ENCODE measurements at places on chromosomes 12 and 14. TPM values are rescaled to one million over a fixed set of nuclear protein-coding genes. Genes with fewer than 3 reads are reported as not detected.

- H3K27me3 ChIP-seq: no peaks in the 10 kb centered on the region
- H3K27ac ChIP-seq: no peak overlapping the region
- DNase-seq: no peak
- H3K4me3 ChIP-seq: no peak overlapping the region
- H3K36me3 ChIP-seq: no peaks in the 10 kb centered on the region
Measured at GRCh38 chr12:58189893-58190292, 248.5 kb downstream of the ATP23 start.

DNA sequence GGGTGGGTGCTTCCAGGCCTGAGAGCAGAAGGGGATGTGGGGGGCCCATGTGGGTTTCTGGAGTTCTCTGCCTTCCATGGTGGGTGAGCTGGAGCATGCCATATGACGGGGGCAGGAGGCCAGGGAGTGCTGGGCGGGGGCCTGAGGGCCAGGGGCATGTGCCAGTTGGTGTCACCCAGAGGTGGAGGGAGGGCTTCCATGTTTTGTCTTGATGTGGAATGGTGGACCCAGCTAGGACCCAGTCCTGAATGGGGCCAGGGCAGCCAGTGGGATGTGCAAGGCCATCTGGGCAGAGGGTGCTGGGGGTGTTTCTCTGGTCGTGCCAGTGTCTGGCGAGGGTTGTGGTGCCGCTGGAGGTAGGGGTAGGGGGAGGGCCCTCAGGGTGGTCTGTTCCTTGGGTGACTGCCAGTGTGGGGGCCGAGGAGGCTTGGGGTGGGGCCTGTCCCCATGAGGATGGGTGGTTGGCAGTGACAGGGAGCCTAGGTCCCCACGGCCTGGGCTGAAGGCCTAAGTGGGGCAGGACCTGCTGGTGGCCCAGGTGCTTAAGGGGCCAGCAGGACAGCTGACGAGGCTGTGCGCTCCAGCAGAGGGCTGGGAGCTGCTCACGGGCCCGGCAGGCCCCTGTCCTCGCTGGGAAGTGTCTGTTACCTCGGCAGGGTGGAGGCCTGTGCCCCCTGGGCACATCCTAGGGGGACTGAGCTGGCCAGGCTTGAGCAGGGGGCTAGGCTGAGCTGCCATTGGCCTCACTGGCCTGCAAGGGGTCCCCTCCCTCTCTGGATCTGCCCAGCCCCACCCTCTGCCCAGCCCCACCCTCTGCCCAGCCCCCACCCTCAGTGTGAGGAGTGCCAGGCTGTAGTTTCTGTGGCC, 26.8 kb downstream of the CEP170B start:
- H3K36me3 ChIP-seq: peaks cover 8% of the 10 kb centered on the region
- no peak overlapping the region for H3K27ac ChIP-seq
- no peaks in the 10 kb centered on the region for H3K4me1 ChIP-seq
- H3K4me3 ChIP-seq: no peak overlapping the region
- peak; percentile 61 for DNase-seq

Gene C14orf180
- 0.14 TPM for total RNA-seq

Gene PTGER2
- total RNA-seq: 5.3 TPM

Gene GPR135
- 2.1 TPM for total RNA-seq

Gene CCDC177
- total RNA-seq: not detected
